ENCODE measurements at places on chromosomes 6 and 20.

DNA sequence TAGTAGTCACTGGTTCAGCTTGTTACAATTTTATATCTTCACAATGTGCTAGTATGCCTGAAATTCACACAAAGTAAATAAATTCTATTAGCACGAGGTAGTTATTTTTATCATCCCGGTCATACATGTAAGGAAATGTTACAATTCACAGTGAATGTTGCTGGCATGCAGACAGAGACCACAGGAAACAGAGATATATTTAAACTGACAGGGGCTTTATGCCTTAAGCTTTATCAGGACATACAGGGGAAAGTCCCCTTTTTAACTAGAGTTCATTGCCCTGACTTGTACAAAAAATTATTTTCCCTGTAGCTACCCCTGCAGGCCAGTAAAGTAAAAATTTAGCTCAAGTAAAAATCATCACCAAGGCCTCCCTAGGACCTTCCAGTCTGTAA is 712.0 kb upstream of the NRSN1 start:
- no peak for DNase-seq

GRCh38 chr6:122276637-122277036 is 122.8 kb upstream of the HSF2 start:
- no peak for DNase-seq

- no peak for DNase-seq
Measured at GRCh38 chr20:24668791-24669190, 199.4 kb downstream of the SYNDIG1 start.

DNA sequence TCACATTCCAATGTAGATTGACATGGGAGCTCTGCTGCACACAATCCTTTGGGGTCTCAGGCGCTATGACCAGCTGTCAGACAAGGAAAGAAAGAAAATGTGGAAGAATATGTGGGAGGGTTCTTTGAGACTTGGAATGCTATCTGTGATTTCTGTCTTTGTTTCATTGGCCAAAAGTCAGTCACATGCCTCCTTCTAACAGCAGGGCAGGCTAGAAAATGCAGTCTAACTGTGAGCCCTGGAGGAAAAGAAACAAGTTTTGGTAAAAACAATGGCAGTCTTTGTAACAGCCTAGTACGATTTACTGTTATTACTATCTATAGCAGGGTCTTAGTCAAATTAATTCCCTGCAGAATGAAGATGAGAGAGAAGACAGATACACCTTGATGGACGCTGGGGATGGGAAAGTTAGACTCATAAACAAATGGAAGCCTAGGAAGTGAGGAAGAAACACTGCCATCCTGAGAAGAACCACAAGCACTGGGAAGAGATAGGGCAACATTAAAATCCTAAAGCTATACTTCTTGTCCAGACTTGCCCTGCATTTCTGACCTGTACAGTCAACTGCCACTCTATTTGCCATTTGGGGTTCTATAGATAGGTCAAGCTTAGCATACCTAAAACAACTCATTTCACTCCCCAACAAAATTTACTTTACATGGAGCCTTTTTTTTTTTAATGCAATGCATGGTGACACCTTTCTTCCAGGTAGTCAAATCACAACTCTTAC is 833.0 kb downstream of the KIF16B start:
- DNase-seq: no peak

GRCh38 chr6:152135755-152136448 is 328.4 kb downstream of the ESR1 start:
- no peak for DNase-seq

DNA sequence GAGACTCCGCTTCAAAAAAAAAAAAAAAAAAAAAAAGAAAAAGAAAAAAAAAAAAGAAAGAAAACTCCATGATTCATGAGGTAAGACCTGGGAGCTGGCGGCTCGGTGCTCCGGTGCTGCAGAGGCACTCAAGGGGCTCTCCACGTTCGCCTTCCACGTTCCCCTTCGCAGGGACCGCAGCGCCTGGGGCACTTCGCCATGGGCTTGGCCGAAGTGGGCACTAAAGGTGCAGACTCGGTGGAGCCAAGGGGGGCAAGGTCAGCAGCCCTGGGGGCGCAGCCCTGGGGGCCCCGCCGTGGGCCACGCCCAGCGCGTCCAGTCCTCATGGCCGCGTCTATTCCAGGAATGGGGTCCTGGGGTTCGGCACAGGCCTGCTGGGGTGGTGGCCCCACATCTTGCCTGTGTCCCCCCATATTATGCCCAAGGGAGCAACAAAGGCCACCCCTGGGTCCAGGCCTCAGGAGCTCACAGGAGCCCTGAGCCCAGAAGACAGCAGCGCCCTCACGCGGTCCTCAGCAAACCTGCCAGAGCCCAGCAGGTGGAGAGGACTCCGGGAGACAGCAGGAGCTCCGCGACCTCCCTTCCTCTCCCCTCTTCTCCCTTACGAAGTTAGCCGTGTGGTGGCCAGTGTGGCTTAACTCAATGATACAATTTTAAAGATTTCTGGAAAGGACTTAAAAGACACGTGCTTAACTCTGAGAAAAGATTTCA is 21.9 kb downstream of the ZBTB46 start:
- no peak for DNase-seq

- no peak for DNase-seq
Measured at GRCh38 chr6:47323321-47323720, 13.6 kb upstream of the TNFRSF21 start.

DNA sequence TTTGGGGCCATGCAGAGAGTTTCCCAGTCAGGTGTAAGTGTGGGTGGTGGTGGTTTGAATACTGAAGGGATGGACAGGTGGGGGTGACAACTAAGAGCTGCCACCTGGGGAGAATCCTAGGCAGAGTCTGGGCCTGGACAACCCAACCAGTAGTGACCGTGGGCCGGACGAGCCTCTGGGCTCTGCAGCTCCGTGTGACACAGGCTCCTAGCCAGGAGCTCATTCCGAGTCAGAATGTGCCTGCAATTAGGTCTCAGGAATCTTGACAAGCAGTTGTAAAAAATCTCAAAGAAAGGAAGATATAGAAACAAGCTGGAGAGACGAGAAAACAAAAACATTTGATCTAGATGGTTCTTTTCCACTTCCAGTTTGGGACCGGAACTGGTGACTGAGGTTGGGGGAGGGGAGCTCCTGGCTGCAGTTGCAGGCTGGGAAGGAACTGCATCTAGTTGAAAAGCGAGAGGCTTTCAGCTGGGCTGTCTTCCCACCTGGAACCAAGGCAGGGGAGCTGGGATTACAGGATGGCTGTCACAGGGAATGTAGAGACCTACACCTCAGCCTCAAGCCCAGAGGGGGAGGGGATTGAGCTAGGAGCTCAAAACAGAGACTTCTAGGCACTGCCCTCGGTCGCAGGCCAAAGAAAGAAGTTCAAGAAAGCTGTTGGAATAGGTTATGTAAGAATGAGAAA is 156.9 kb downstream of the PAX1 start:
- no peak for DNase-seq

GRCh38 chr20:46031701-46032254 is 2.8 kb downstream of the SLC12A5 start:
- no peak for DNase-seq

DNA sequence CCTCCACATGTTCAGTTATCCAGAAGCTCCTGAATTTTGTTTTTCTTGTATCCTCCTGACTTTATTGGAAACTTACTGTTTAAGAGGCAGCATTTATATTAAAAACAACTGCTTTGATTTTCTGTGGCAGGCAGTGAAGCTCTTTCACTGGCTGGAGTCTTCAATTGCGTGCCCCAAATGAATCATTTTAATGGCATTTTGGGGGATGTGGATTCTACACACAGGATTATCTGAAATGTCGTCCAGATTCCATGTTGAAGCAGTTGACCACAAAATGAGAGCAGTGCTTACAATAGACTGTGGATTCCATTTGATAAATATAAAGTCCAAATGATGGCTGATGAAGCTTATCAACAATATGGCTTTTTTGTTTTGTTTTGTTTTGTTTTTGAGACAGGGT is 41.0 kb upstream of the HIVEP1 start:
- no peak for DNase-seq

DNA sequence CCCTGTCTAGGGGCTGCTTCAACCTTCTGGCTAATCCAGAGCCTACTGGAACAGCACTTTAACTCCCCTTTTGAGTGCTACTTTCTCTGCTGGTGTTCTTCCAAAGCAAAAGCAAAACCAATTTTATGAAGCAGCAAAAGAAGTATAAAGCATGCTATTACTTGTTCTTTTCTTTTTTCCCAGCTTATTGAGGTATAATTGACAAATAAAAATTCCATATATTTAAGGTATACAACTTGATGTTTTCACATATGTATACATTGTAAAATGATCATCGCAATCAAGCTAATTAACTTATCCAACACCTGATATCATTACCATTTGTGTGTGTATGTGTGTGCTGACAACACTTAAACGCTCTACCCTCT is 14.9 kb downstream of the ID4 start:
- DNase-seq: no peak

DNA sequence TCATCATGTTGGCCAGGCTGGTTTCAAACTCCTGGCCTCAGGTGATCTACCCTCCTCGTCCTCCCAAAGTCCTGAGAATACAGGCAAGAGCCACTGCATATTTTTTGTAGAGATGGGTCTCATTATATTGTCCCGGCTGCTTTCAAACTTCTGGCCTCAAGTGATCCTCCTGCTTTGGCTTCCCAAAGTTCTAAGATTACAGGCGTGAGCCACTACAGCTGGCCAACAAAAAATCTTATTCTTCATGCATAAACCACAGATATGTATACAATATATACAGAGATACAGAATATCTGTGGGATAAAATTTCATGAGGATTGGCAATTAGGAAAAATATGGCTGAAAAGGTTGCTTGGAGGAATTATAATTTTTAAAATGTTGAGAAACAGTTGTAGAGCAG is 49.9 kb downstream of the SLC35A1 start:
- no peak for DNase-seq

Measured in activated CD4-positive, alpha-beta T cell treated with anti-CD3 and anti-CD28 coated beads, Interleukin-2, Interleukin-4, amounts not matched to agents 100 ng/mL and 50 ng/mL, durations not matched to agents 16 hours and 8 hours (primary cell).